ENCODE measurements at places on chromosomes 16 and 17.

DNA sequence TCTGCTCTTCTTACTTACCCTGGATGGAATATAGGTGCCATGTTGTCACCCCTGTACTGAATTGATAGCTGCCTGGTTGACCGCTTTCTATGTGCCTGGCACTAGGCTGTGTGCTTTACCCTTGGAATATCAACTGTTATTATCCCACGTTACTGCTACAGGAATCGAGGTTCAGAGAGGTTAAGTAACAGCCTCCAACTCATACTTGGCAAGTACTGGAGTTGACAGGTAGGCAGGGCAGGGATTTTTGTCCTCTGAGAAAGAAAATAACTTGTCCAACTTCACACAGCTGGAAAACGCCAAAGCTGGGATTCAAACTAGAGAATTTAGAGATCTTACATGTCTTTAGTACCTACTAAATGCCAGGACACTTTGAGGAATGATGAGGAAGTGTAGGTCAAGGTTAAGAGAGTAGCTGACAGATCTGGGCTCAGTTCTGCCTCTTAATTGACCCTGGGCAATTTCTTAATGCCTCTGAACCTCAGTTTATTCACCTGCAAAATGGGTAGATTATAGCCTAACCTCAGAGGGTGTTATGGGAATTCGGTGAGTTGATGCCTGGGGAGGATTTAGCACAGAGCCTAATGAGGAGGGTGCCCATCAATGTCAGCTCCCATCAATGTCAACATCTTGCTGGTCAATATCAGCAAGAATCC, 25.8 kb downstream of the ITPRIPL2 start:
- DNase-seq, result no peak

DNA sequence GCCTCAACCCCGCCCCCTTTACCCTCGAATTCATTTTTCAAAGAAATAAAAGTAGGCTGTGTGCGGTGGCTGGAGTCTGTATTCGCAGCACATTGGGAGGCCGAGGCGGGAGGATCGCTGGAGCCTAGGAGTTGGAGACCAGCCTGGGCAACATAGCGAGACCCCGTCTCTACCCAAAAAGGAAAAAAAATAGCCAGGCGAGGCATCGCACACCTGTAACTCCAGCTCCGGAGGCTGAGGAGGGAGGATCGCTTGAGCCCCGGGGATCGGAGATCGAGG, 671 bp upstream of the TOP2A start:
- DNase-seq, result no peak

GRCh38 chr17:65518256-65518655, 43.2 kb downstream of the AXIN2 start:
- no peak for DNase-seq

DNA sequence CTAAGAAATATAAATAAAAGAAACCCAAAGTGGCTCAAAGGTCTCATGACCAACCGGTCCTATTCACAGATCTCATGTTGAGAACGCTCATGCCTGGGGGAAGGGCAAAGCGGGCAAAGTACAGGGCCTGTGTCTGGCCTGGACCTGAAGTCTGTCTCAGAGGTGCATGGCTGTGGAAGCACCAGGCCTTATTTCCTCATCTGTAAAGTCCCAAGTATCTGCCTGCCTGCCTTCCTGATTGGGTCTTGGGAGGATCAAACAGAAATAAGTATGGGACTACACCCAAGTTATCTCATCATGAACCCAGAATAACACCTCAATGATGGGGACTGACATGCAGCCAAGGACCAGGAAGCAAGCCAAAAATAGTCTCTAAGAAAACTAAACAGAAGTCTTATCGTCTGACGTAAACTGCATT, 14.2 kb downstream of the AXIN2 start:
- no peak for DNase-seq

DNA sequence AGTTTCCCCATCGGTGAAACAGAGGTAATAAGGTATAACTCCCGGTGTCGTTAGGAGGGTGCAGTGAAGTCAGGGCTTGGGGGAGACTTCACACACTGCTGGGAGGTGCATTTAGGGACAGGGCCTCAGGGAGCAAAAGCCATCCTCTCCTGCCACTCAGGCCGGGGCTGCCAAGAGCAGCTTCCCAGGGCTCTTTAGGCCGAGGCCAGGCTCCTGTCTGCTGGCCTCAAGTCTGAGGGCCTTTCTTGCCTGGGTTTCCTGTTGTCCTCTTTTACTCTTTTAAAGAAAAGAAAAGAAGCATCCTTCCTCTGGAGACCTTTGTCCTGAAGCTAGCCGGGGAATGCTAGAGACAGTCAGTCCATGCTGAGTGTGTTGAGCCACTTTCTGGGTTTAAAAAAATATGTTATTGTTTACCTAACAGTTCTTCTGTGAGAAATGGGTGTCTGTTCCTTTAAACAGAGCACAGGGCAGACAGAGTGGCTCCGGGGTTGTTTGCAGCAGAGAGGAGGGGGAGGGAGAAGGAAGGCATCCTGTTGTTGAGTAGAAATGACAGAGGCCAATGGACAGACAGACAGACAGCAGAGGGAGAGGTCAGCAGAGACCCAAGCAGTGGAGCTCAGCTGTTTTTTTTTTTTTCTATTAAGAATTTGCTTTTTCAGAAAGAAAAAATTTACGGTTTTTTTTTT, 79.1 kb downstream of the C17orf67 start:
- no peak for DNase-seq

DNA sequence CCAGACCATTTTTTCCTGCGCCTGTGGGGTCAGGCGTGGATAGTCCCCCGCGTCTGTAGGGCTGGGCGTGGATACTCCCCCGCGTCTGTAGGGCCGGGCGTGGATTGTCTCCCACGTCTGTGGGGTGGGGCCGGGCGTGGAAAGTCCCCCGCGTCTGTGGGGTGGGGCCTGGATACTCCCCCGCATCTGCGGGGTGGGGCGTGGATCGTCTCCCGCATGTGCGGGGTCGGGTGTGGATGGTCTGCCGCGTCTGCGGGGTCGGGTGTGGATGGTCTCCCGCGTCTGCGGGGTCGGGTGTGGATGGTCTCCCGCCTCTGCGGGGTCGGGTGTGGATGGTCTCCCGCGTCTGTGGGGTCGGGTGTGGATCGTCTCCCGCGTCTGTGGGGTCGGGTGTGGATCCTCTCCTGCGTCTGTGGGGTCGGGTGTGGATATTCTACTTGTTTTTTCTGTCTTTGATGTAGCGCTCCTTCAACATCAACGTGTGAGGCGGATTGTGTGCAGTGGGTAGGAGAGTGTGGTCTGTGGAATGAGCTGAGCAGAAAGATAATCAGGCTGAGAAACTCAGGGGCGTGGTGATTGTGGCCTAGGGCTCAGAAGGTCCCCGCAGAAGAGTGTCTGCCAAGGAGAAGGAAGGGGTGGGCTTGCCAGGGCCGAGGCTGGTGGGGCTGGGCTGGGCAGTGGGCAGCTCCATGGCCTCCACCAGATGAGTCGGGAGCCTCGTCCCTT, 3.2 kb downstream of the GNPTG start:
- no peak for DNase-seq

DNA sequence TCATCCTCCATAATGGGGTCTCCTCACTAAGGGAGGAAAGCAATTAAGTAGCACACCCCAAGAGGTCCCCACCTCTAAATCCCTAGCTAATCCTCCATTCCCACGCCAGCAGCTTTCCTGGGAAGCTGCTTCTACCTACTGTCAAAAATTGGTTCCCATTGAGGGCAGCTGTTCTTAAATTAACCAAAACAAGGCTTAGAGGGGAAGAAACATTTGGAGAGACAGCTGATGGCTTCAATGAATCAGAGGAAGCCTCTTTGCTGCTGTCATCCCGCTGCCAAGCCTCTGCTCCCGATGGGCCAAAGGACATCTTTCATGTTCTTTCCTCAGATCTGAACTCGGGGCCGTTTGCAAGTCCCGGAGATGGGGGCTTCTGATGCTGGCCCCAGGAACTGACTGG, 26.6 kb downstream of the AIPL1 start:
- DNase-seq, result no peak

- no peak for DNase-seq
Measured at GRCh38 chr17:13931800-13932460, 137.4 kb upstream of the COX10 start.

DNA sequence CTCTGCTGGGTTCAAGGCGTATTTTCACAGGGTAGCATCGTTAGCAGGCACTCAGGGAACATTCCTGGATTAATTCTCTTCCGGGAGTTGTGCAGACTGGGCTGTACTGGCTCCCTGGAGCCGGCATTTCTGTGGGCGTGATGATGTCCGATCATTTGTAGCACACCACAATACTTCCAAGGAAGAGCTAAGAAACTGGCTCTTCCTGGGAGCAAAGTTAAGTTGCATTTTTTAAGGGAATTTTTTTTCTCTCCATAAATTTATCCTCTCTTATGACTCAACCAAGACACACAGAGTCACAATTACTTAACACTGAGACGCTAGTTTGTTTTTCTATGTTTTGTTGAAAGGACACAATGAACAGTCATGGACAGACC, 211.6 kb upstream of the FOXF1 start:
- no peak for DNase-seq

DNA sequence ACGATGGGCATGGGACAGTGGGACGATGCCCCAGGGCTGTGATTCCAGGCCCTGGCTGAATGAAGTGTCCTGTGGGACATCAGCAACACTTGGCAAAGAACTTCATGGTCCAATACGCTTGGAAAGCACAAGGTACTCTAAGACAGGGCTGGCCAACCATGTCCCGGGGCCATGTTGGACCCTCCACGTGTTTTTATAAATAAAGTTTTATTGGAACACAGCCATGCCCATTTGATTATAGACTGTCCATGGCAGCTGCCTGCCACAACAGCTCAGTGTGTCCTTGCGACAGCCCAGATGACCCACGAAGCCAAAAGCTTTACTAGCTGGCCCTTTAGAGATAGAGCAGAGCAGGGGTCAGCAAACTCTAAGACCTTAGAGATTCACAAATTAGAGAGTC, 282.1 kb downstream of the C16orf95 start:
- no peak for DNase-seq

GRCh38 chr17:50110591-50111349, 15.6 kb downstream of the PDK2 start:
- DNase-seq, result no peak

GRCh38 chr16:68400083-68400923, 48.0 kb downstream of the SMPD3 start:
- no peak for DNase-seq

DNA sequence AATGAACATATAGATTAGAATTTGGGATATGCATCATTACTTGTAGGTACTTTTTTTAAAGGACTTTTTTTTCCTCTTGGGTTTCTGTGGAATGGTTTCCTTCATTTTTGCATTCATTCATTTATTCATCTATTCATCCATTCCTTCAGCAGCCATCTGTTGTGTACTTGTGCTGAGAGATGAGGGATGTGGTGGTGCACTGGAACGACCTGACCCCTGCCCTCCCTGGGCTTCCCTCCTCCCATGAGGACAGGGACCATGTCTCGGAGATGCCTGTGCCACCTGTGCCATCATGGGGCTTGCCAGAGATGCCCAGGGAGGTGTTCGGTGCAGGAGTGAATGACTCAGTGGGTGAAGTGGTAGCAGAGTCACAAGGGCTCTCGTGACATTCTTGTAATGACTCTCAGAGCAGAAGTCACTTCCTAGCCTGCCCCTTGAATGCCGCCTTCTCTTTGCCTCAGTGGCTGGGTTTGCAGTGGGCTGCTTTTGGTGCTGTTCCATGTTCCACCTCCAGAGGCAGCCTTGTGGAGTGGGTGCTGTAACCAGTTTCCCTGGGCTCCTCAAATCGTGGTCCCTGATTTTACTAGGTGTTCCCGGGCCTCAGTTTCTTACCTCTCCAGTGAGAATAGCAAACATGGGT, 43.9 kb downstream of the CLEC16A start:
- DNase-seq, result no peak

GRCh38 chr16:19760356-19761060, 42.4 kb downstream of the IQCK start:
- DNase-seq, result no peak

DNA sequence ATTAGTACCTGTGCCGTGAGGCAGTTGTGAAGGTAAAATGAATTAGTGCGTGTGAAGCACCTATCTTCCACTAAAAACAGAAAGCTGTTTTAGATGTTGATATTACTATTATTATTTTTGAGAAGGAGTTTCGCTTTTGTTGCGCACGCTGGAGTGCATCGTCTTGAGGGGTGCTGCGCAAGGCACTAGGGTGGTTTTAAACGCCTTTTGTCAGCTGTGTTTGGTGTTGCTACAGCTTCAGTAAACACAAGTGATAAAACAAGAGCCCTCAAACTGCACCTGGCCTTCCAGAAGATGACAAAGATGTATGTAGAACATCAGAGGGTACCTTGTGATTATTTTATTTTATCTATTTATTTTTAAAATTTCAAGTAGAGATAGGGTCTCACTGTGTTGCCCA, 38.2 kb downstream of the PLCG2 start:
- DNase-seq, result no peak

DNA sequence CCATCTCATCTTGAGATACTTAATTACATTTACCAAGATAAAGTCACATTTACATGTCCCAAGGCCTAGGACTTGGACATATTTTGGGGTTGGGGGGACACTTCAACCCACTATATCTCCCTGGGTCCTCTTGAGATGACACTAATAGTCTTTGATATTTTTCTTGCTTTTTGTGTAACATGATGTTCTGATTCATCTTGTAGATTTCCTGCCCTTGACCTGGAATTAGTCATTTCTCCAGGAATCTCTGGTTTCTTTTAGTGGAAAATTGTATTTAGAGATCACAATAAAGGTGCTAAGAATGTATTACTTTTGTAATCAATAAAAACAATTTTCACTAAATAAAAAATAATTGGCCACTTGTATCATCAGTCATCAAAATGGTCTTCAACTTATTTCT, 157.3 kb downstream of the VPS53 start:
- no peak for DNase-seq

DNA sequence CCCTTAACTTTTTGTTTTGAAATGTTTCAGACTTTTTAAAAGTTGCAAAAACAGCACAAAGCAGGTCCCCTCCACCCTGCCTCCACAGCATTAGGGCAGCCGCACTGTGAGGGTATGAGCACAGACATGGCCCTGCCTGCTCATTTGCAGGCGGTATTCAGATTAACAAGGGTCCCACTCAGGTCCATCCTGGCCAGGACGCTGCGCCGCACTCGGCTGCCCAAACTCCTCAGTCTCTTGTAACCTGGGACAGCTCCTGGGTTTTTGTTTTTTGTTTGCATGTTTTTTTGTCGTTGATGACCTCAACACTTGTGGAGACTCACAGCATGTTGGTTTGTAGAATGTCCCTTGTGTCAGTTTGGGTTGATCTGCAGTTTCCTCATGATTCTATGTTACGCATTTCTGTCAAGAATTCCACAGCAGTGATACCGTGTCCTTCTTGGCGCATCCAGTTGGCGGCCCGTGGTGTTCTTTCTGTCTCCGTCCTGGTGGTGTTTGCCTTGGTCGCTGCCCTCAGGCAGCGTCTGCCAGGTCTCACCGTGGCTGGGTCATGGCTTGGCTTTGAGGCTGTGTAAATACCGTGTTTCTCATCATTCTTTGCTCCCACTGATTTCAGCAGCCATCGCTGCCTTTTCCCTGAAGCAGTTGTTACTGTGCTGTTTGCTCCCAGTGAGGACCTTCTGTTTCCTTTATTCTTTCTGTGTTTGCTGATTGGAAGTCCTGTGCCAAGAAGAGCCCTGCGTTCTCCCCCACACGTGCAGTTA, 18.5 kb downstream of the CRAMP1 start:
- no peak for DNase-seq
